T1000 (cell line): ENCODE measurements at places on chromosomes 1 and 21.
A peak's percentile ranks its signal among the peaks of the same experiment; 100 is the strongest.

DNA sequence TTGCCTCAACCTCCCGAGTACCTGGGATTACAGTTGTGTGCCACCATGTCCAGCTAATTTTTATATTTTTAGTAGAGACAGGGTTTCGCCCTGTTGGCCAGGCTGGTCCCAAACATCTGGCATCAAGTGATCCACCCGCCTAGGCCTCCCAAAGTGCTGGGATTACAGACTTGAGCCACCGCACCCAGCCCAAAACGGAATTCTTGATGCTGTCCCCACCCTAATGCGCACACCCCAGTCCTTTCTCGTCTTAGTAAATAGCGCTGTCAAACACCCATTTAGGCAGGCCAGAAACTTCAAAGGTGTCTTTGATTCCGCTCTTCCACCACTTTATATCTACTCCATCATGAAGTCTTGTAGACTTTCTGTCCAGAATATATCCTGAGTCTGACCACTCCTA is 35.1 kb downstream of the ITSN1 start:
- no peak for DNase-seq

DNA sequence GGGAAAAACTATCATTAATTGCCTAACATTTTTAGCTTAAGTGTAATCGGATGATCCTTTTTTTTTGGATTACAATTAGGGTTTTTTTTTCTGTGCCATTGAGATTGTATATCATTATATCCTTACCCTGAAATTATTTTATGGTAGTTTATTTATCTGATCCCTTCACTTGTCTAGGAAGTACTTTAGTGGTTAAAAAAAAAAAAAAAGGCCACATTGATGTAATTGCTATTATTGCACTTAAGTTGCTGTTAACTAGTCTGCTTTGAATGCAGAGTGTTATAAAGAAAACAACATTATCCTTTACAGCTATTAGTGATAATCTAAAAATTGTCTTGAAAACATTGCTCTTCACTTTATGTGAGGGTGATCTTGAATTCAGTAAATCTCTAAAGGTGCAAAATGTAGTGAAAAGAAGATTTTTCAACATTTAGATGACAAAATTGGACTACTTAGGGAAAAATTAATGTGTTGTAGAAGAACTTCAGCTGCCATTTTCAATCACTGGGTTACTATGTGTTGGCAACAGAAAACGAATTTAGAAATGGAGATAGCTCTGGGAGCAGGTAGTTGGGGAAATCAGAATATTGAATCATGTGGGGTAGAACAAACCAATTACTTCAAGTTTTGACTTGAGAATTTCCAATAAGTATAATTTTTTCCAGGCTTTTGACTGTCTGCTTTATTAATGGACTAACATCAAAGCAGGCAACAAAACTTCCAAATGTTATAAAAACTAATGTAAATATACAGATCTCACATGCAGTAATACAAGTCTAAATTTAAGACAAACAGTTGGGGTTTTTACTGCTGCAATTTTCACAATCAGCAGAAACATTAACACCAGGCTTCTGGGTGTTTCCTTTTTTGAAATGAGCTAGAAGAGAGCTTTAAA is 5.0 kb downstream of the ADGRL2 start:
- no peak for DNase-seq

DNA sequence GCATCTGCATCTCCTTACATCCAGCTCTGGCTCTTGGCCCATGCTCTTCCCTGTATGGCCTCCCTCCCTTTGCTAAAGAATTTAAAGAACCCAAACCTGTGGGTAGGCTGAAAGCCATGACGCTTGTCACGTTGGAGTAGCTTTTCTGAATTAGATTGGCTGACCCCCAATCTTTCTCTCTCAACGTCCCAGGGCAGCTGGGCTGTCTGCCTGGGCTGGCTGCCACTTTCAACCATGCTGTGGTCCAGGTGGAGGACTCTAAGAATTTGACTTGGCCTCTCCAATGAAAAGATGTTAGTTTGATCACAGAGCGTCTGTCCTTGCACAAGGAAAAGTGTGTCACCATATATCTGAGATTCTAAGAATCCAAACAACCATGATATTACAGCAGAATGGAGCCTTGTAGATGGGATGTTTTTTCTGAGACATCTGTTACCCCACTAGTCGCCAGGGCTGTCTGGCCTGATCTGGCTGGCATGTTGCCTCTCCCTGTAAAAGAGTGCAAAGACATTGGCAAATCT is 6.5 kb upstream of the IGSF3 start:
- no peak for DNase-seq

DNA sequence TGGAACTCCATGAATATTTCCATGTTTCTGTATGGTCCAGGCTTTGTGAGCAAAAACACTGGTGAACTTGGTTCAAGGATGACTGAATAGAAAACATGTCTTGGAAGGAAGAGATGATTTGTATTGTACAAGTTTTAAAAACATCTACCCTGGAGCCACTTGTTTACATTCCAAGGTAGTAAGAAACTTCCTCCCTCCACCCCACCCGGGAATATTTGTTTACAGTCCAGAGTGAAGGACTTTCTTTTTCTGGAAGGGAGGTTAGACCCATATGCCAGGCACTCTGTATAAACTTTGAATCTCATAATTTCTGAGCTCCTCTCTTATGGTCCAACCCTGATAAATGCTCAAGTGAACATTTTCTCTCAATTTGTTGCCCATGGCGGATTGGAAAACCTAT is 323.3 kb upstream of the LYPLAL1 start:
- no peak for DNase-seq

- no peak for DNase-seq
Measured at GRCh38 chr1:84006591-84006990, 7.7 kb upstream of the TTLL7 start.

GRCh38 chr1:21324368-21325141 is 34.3 kb upstream of the ECE1 start:
- peak; percentile 91 for DNase-seq

DNA sequence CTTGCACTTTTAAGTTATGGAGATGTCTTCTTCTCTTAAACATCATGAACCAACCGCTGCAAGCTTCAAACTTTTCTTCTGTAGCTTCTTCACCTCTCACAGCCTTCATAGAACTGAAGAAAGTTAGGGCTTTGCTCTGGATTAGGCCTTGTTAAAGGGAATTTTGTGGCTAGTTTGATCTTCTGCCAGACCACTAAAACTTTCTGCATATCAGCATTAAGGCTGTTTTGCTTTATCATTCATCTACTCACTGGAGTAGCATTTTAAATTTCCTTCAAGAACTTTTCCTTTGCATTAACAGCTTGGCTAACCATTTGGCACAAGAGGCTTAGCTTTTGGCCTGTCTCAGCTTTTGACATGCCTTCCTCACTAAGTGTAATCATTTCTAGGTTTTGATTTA is 43.0 kb upstream of the RGL1 start:
- DNase-seq: no peak

DNA sequence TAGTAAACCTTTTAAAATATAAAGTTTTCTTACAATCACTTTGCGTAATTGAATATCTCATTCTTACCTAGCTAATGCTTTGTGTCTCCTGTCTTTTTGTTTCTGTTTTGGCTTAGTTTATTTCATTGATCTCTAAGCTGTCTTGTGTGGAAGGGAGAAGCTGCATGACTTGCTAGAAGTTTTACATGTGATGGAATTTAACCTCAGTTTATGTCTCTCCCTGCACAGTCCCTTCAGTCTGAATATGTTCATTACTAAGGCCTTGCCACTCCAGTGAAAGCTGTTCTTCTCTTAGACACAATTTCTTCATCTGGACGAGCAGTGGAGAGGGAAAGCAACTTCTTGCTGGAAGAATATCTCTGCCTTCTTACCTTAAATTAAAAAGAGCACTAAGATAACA is 19.9 kb upstream of the GPR88 start:
- no peak for DNase-seq

GRCh38 chr1:112172294-112172882 is 182.9 kb upstream of the KCND3 start:
- DNase-seq: no peak

DNA sequence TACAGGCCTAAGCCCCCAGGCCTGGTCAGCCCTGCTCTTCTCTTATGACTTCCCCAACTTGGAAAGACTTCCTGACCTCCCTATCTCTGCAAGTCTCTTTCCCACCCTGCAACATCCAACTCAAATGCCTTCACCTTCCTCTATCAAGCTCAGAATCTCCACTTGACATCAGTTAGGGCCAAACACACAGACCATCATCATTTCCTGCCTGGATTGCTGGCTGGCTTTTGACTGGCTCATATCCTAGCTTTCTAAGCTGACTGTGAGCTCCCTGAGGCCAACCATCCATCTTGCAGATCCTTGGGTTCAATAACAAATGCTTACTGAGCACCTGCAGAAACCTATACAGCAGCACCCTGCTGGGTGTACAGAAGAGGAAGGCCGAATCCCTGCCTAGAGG is 137.3 kb upstream of the EDN2 start:
- DNase-seq: no peak

- DNase-seq: no peak
Measured at GRCh38 chr1:228274452-228275178, 66.8 kb downstream of the OBSCN start.

DNA sequence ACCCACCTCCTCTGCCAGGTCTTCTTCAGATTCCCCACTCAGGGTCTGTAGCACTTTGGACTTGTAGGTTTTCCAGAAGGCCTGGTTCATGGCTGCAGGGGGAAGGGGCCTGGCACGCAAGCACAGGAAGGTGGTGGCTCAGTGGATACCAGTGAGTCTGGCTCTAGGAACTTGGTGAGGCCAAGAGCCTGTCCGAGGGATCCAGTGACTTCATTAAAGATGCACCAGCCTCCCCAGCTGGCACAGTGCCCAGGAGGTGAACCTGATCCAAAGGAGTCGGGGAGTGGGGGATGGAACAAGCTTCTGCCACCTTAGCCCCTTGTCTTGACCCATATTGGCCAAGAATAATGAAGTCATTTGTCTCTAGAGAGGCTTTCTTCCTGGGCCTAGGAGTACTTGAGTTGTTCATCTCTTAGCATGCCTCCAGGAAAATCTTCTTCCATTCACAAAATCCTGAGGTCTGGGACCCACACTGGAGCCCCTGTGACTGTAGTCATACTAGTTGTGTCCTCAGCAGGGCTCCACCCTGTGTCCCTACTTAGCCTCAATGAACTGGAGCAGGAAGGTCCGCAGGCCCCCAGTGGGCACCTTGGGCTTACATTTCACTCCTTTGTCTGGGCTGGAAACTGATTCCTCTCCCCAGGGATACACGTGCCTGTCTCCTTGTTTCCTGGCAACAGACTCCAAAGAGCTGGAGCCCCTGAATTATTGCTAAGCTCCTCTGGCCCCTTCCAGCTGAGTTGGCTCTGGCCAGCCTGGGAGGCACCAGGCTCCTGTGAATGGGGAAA is at the start of gene C1orf232:
TSS of gene C1orf232 (minus strand) at position 554 of the 788 bp plus-strand sequence. CDS start at position 90, 464 bp downstream.
- no peak for DNase-seq

- DNase-seq: peak; percentile 68
Measured at GRCh38 chr1:43836267-43836951, 97.2 kb upstream of the ARTN start.

- no peak for DNase-seq
Measured at GRCh38 chr1:212650228-212650627, 41.7 kb downstream of the ATF3 start.

- DNase-seq: no peak
Measured at GRCh38 chr1:64677532-64677931, 67.3 kb upstream of the RAVER2 start.

DNA sequence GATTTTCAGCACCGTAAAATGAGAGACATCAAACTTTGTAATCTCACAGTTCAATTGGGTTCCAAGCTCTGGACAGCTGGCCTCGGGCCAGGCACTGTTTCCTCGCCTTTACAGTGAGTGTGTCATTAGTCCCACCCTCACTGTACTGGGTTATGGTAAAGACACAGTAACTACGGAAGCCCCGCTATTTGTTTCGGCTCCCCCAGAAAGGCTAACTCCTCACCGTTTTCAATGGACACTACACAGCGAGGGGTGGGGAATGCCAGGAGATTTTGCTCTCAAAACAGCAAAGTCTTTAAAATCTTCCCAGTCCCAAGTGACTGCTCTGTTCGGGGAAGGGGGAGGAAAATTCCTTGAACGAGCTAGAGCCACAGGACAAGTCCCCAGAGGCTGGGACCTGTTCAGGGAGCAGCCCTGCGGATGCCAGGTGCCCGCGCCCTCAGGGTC is 757 bp upstream of the SPSB1 start:
- DNase-seq: no peak

GRCh38 chr21:36968414-36968813 is 1.9 kb upstream of the HLCS start:
- no peak for DNase-seq

DNA sequence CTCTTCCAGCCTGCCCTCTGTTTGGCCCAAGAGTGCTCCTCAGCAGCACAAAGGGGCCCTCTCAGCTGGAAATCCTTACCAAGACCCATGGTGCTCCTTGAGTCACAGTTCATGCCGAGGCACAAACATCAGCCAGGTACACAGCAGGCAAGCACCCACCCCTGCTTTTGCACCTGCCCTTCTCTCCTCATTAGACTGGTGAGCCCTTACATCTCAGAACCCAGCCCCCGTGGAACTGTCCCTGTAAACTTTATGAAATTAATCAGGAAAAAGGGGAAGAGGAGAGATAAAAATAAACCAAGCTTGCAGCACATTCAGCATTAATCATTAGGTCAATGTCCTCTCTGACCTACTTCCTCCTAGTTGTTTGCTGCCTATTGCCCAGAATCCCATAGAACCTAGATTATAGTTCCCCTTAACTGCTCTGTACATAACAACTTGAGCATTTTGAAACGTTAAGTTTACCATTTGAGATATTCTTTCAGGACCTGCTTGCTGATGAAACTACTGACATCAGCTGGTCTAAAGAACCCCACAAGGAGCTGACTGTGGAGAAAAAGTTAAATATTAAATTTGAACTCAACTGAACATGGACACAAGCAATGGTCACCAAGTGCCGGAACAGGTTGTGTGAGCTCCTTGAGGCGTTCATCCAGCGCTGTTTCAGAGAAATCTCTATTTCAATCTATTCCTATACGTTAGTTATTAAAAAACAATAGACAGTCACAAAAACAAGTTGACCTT is 738.4 kb downstream of the MATN1 start:
- DNase-seq: no peak

DNA sequence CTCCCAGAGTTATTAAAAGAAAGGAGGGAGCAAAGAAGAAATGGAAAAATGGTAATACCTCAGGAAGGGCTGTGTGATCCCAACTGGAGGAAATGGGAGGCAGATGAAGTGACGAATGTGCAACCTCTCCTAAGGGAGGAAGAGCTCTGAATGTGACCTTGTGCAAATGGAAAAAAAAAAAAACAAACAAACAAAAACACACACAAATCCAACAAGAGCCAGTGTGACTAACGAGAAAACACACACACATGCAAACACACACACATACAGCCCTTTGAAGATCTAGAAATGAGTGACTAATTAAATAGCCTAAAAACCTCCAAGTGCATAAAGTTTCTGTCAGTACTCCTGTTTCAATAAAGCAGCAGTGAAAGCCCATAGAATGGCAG is 49.0 kb downstream of the CCN1 start:
- no peak for DNase-seq

GRCh38 chr1:67171978-67172377 is 5.7 kb downstream of the IL23R start:
- DNase-seq: no peak
